ENCODE measurements at places on chromosomes 3 and 15.
A peak's percentile ranks its signal among the peaks of the same experiment; 100 is the strongest.

DNA sequence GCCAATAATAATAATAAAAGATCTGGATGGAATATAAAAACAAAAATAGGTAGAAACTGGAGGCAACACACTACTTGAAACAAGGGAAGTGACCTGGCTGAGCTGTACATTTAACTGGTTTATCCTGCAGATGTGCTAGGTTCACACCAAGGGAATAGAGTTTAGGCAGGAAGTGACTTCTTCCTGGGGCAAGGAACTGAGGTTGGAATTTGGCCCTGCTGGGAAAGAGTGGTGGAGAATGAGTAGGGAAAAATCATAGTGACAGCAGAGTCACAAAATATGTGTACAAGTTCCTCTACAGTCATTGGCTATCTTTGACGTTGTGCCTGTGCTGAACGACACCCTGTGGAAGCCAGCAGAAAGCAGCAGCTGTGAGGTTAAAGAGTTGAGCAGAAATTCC lies 44.1 kb downstream of the ARHGAP11B start:
- no peak for DNase-seq

- DNase-seq: no peak
Measured at GRCh38 chr3:126213379-126214028, 33.1 kb upstream of the ALDH1L1 start.

DNA sequence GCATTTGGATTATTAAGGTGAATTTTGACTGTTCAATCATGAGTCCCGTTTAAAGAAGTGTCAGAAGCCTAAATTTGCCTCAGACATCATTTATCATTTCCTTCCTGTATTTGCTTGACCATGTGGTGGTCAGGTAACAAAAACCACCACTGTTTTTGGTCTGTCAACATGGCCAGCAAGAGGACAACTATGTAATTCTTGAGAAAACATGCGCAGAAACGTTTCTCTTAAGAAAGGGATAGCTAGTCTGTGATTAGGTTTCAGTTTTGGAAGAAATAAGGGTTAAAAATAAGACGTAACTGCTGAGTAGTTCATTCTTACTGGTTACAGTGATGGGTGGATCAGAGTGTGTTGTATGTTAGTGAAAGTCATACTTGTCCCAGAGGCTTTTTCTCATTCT lies 204.5 kb downstream of the AKAP13 start:
- no peak for DNase-seq

DNA sequence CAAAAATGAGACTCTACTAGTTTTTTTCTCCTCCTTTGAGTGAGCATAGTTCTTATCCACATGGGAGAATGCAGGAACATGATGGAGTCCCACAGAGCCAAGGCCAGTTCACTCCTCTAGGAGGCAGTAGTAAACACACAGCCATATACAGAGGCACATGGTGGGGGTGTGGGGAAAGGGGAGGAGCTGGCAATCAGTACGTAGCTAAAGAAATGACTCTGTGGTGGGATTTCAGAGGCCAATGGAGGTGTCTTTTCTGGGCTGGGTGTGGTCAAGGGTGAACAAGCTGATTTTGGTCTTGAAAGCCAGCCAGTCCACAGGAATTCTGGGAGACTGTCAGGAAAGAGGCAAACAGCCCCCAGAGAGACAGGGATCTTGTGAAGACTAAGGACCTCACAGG lies 6.6 kb upstream of the RAB11A start:
- DNase-seq: peak; percentile 79

- no peak for DNase-seq
Measured at GRCh38 chr3:11583638-11584046, 60.1 kb downstream of the VGLL4 start.

- DNase-seq: no peak
Measured at GRCh38 chr15:79436037-79436780, 4.1 kb downstream of the MINAR1 start.

- DNase-seq: no peak
Measured at GRCh38 chr3:118187221-118187620, 847.4 kb downstream of the IGSF11 start.

- no peak for DNase-seq
Measured at GRCh38 chr3:64438812-64439211, 213.5 kb upstream of the PRICKLE2 start.

DNA sequence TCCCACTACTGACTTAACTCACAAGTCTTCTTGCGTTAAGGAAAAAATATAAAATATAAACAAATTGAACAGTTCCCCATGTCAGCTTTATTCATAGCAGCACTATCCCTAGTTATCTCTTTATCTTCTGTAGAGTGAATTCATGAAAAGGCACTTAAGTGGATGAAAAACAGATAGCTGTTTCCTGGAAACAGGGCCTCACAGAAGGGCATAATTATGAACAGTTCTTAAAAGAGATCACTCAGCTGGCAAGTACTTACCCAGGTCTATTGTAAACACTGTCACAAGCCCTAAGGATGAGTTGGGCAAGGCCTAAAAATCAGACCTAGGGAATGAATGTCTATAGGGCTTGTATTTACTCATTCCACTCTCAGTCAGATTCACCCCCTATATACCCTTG lies 10.7 kb downstream of the MB21D2 start:
- DNase-seq: no peak

- no peak for DNase-seq
Measured at GRCh38 chr3:56314842-56315241, 153.4 kb downstream of the ERC2 start.

GRCh38 chr3:100500320-100500880 lies 8.0 kb downstream of the TMEM45A start:
- DNase-seq: no peak

DNA sequence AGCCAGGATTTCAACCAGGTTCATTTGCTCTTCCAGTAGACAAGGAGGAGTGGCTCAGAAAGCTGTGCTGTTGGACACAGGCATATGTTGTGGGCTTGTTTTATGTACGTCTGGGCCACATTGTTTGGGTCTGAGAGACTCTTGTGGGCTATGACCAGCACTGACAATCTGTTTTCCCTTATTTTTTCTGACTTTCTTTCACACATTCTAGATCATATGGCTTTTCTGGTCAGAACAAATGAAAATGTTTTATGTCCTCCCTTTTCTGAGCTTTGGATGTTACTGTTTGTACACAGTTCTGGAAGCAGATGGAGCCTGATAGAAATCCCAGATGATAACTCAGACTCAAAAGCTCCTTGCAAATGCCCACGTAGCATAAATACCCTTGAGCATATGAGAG lies 85.8 kb upstream of the RGMA start:
- no peak for DNase-seq

DNA sequence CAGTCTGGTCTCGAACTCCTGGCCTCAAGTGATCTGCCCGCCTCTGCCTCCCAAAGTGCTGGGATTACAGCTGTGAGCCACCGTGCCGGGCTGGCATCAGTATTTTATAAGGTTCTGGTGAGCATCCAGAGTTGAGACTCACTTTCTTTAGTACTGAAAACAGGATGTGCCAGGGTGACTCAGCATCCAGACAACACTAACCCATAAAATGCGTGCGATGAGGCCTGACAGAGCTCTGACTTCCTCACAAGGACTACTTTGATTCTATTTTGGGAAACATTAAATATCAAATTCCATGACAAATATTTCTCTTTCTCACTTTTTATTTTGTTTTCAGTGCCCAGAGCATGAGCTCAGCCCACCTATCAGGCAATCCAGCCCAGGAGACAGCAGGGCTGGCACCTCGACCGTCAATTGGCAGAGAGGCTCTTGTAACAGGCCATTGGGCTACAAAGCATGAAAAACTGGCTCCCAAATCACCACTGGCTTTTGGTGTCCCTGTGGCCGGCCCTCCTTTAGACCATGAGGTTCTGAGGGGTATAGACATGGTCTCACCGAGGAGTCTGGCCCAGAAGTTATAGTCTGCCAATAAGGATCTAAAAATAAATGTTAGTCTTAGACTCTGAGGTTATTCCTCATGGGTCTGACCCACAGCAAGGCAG lies 75.0 kb downstream of the FEM1B start:
- DNase-seq: no peak

DNA sequence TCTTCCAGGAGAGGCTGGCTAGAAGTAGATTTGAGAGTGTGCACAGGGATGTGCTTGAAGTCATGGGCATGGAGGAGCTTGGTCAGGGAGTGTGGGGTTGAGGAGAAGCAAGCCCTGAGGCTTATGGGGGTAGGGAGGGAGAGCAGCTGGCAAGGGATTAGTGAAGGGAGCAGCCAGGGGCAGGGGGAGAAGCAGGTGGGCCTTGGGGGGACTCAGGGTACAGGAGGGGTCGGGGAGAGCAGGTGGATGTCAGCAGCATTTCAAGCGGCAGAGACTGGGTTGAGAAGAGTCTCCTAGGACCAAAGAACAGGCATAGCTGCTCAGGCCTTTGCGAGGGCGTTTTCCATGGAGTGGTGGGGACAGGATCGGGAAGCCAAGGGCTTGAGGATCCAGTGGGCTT lies 3.4 kb upstream of the LMAN1L start:
- no peak for DNase-seq

- DNase-seq: no peak
Measured at GRCh38 chr3:133881939-133882825, 13.5 kb downstream of the RAB6B start.

DNA sequence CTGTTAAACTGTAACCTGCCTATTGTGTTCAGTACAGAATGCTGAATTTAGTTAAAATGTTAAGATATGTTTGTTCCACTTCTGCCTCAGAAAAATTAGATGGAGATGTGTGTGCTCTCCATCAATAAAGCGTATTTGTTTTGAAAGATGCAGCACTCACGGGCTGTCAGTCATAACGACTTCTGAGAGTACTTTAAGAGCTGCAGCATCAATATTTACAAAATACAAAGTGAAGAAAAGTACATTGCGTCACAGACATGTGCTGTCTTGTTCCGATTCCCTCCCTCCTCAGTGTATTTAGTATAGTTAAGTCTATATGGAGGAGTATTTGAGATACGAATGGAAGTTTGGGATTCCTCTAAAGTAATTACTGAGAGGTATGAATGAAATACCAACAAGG lies 166.6 kb downstream of the BBX start:
- no peak for DNase-seq

GRCh38 chr3:65749066-65749465 lies 289.7 kb downstream of the MAGI1 start:
- no peak for DNase-seq

DNA sequence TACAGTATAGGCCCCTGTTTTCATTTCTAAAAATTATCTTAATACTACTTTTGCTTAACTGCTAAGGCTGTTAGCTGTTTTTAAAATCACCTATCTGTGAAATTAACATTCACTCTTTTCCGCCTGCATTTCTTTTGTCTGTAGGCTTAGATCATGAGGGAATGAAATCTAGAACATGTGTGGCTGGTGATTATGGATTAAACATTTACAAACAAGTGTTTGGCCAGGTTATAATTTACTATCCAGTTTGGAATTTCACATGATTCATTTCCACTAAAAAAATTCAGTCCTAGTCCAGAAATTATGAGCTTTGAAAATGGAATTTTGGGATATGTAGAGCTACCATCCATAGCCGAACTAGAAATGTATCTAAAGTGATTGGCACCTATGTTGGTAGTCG lies 39.1 kb downstream of the GOLM2 start:
- DNase-seq: no peak

DNA sequence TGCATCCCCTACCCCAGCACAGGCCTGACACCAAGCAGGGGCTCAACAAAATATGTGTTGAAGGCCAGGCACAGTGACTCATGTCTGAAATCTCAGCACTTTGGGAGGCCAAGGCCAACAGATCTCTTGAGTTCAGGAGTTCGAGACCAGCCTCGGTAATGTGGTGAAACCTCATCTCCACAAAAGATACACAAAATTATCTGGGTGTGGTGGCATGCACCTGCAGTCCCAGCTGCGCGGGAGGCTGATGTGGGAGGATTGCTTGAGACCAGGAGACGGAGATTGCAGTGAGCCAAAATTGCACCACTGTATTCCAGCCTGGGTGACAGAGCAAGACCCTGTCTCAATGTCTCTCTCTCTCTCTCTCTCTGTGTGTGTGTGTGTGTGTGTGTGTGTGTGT lies 30.7 kb upstream of the CYP11A1 start:
- no peak for DNase-seq

DNA sequence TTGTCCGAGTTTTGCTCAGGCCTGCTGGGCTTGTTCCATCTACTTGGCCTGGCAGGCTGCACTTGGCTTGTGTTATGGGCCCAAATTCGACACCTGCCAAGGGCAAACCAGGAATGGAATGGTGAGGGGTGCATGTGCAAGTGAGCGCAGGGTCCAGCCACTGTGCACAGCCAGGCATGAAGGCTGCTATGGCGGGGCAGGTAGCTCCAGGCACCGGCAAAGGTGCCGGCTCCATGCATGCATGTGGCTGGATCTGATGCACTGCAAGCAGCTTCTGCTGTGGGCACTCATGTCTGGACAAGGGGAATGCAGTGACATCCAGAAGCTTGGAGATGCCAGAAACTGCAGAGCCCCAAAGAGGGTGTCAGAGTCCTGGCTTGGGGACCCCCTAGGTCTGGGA lies 463.0 kb downstream of the EPHA3 start:
- DNase-seq: no peak

- DNase-seq: no peak
Measured at GRCh38 chr15:69497076-69497475, 44.5 kb downstream of the RPLP1 start.

GRCh38 chr3:99482191-99482590 lies 156.2 kb upstream of the COL8A1 start:
- DNase-seq: no peak

GRCh38 chr15:26132811-26133210 lies 269.7 kb upstream of the ATP10A start:
- no peak for DNase-seq

- DNase-seq: no peak
Measured at GRCh38 chr15:73683777-73684580, at the start of gene CD276. Gene CD276, plus strand, starts transcription at chr15:73684383. Its CDS starts 15,257 bp downstream, at chr15:73699640.

DNA sequence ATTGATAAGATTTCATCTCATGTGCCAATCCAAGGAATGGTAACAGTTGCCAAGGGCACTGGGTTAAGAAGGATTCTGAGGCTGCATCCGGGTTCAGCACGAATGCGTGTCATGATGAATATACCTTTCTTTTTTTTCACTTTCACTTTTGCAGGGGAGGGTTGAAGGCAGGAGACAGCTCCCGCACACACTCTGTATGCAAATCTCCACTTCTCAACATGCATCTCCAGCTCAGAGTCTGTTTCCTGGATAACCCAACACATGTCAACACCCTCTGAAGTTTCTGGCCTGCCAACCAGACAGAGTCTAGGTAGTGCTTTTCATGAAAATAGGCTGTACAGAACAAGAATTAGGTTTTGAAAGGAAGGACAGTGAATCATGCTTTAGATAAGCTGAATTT lies 21.6 kb downstream of the B4GALT4 start:
- DNase-seq: no peak

Data from natural killer cell treated with Interleukin-12 subunit alpha and Interleukin-12 subunit beta and Interleukin-15 and Interleukin-18, amount 100 ng/mL, for 72 hours (primary cell).